ENCODE measurements at places on chromosomes 5 and 9. TPM values are rescaled to one million over a fixed set of nuclear protein-coding genes. Genes with fewer than 3 reads are reported as not detected.

DNA sequence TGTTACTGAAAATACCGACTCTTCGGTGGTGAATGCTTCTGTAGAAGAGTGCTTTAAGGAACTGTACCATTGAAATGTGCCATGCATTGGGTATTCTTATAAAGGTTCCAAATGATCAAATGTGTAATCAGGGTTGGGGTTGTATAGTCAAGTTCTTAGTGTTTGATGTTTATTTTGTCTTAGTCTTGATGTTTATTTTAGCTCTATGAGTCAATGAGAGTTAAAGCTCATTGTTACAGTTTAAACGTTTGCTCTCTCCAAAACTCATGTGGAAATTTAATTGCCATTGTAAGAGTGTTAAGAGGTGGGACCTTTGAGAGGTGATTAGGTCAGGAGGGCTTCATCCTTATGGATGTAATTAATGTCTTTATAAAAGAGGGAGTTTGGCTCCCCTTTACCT is 153.0 kb downstream of the FER start:
- no peaks in the 10 kb centered on the region for H3K4me1 ChIP-seq
- H3K36me3 ChIP-seq, result no peaks in the 10 kb centered on the region
- no peak for DNase-seq
- no peaks in the 10 kb centered on the region for H3K27me3 ChIP-seq
- H3K4me3 ChIP-seq, result no peak overlapping the region

DNA sequence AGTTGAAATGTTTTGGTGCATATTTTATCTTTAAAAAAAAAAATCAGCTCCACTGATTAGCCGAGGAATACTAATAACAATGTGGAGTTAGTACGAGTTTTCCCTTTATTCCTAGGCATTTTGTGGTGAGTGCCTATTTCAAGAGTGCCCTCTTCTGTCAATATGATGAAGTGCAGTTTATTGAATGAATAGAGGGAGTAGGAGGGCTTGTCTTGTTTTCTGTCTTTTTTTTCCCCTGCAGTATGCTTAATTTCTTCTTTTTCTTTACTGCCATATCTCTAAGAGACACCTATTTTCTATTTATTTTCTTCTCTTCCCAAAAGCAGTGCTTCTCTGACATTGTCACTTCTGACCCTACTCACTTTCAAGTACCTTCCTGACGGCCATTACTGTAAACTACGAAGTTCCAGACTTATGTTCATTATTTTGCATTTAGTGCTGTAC is 169.6 kb upstream of the PITX1 start:
- no peaks in the 10 kb centered on the region for H3K4me1 ChIP-seq
- H3K36me3 ChIP-seq, result no peaks in the 10 kb centered on the region
- no peak overlapping the region for H3K4me3 ChIP-seq
- no peak overlapping the region for H3K27ac ChIP-seq
- no peak for DNase-seq

GRCh38 chr5:68730220-68730978 is 363.4 kb upstream of the SLC30A5 start:
- no peak for DNase-seq
- H3K36me3 ChIP-seq, result no peaks in the 10 kb centered on the region
- no peaks in the 10 kb centered on the region for H3K4me1 ChIP-seq
- H3K27ac ChIP-seq, result peak overlapping the region; percentile 40

- no peaks in the 10 kb centered on the region for H3K4me1 ChIP-seq
- H3K36me3 ChIP-seq, result no peaks in the 10 kb centered on the region
- no peak overlapping the region for H3K27ac ChIP-seq
- no peak overlapping the region for H3K4me3 ChIP-seq
- no peak for DNase-seq
- H3K27me3 ChIP-seq, result no peaks in the 10 kb centered on the region
Observed at GRCh38 chr9:87731321-87731720, 5.4 kb downstream of the CTSL start.

- H3K27me3 ChIP-seq, result no peaks in the 10 kb centered on the region
- H3K4me3 ChIP-seq, result no peak overlapping the region
- peak overlapping the region; percentile 76 for H3K27ac ChIP-seq
- no peaks in the 10 kb centered on the region for H3K4me1 ChIP-seq
Observed at GRCh38 chr5:88825584-88826315, 57.2 kb downstream of the MEF2C start.

- H3K4me3 ChIP-seq, result no peak overlapping the region
- DNase-seq, result no peak
- H3K27ac ChIP-seq, result no peak overlapping the region
- H3K27me3 ChIP-seq, result no peaks in the 10 kb centered on the region
- H3K4me1 ChIP-seq, result no peaks in the 10 kb centered on the region
Observed at GRCh38 chr9:123253204-123253603, 15.2 kb downstream of the STRBP start.

GRCh38 chr5:65243161-65243560 is 238.6 kb downstream of the ADAMTS6 start:
- H3K36me3 ChIP-seq, result no peaks in the 10 kb centered on the region
- H3K27ac ChIP-seq, result no peak overlapping the region
- H3K27me3 ChIP-seq, result no peaks in the 10 kb centered on the region
- H3K4me3 ChIP-seq, result no peak overlapping the region
- DNase-seq, result no peak

DNA sequence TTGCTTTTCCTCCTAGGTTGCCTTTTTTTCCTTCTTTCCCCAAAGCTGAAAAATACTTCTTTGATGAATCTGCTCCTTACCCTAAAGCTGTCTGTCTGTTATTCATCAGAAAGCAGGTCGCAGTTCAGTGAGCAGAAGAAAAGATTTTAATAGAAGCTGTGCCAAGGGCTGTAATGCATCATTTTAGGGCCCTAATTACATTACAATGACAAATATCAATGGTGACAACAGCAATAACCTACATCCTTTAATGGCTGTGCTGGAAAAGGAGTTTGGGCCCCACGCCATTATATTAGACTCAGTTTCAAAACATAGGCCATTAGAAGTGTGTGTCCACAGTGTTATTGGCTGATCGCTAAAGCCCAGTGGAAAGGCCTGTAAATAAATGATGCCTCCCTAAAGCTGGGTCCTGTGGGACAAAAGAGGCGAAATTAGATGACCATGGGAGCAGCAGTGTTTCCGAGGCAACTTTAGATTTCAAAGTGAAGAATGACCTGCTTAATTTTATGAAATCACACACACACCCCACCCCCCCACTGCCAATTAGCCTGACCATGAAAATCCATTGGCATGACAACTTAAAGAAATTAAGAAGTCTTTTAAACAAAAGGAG is 38.4 kb downstream of the TLE4 start:
- no peaks in the 10 kb centered on the region for H3K27me3 ChIP-seq
- no peak for DNase-seq
- no peaks in the 10 kb centered on the region for H3K4me1 ChIP-seq
- no peak overlapping the region for H3K4me3 ChIP-seq

GRCh38 chr9:70367305-70367930 is 47.0 kb downstream of the KLF9 start:
- no peaks in the 10 kb centered on the region for H3K27me3 ChIP-seq
- DNase-seq, result no peak
- H3K4me3 ChIP-seq, result no peak overlapping the region
- no peaks in the 10 kb centered on the region for H3K4me1 ChIP-seq
- H3K27ac ChIP-seq, result no peak overlapping the region

- DNase-seq, result no peak
- no peaks in the 10 kb centered on the region for H3K27me3 ChIP-seq
- no peaks in the 10 kb centered on the region for H3K4me1 ChIP-seq
Observed at GRCh38 chr5:101047181-101047580, 144.1 kb upstream of the ST8SIA4 start.

DNA sequence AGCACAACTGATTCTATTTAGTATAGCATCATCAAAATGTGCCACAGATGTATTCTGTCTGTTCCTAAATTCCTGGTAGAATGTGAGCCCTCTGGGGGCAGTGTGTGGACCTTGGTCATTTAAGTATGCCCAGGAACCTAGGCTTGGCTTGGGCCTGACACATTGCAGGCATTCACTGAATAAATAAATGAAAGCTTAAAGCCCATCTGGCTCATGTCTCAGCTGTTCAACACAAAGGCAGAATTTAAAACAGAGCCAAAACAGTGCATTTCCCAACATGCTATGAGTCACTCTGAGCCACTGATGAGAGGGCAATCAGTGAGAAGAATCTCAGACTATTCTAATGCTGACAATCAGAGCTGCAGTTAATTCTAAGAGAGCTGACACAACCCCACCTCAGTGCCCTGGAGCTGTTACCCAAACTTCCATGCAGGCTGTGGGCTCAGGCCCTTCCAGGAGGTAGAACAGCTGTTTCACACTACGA is 8.1 kb downstream of the FAM193B start:
- peaks cover 7% of the 10 kb centered on the region for H3K4me1 ChIP-seq
- DNase-seq, result no peak
- H3K27me3 ChIP-seq, result no peaks in the 10 kb centered on the region
- no peaks in the 10 kb centered on the region for H3K36me3 ChIP-seq
- no peak overlapping the region for H3K4me3 ChIP-seq

GRCh38 chr5:36492984-36493654 is 113.3 kb upstream of the SLC1A3 start:
- no peak overlapping the region for H3K4me3 ChIP-seq
- no peaks in the 10 kb centered on the region for H3K27me3 ChIP-seq
- no peaks in the 10 kb centered on the region for H3K4me1 ChIP-seq
- H3K36me3 ChIP-seq, result no peaks in the 10 kb centered on the region
- DNase-seq, result no peak

- no peaks in the 10 kb centered on the region for H3K36me3 ChIP-seq
- H3K27me3 ChIP-seq, result no peaks in the 10 kb centered on the region
- H3K27ac ChIP-seq, result peak overlapping the region; percentile 25
- peak; percentile 43 for DNase-seq
- no peak overlapping the region for H3K4me3 ChIP-seq
Observed at GRCh38 chr9:18985464-18985951, 47.5 kb downstream of the SAXO1 start.

GRCh38 chr5:10681731-10682679 is 79.0 kb downstream of the DAP start:
- H3K36me3 ChIP-seq, result no peaks in the 10 kb centered on the region
- H3K27me3 ChIP-seq, result no peaks in the 10 kb centered on the region
- DNase-seq, result no peak
- no peaks in the 10 kb centered on the region for H3K4me1 ChIP-seq
- no peak overlapping the region for H3K4me3 ChIP-seq
- no peak overlapping the region for H3K27ac ChIP-seq

DNA sequence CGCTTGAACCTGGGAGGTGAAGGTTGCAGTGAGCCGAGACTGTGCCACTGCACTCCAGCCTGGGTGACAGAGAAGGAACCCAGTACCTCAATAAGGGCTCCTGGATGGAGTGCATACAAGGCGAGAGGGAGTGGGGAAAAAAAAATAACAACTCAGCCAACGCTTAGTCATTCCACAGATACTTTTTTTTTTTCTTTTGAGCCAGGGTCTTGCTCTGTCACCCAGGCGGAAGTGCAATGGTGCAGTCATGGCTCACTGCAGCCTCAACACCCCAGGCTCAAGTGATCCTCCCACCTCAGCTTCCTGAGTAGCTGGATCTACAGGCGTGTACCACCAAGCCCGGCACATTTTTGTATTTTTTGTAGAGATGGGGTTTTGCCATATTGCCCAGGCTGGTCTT is 59.5 kb upstream of the GGTA1 start:
- H3K36me3 ChIP-seq, result no peaks in the 10 kb centered on the region
- no peak overlapping the region for H3K27ac ChIP-seq
- no peak overlapping the region for H3K4me3 ChIP-seq
- H3K4me1 ChIP-seq, result peaks cover 8% of the 10 kb centered on the region

DNA sequence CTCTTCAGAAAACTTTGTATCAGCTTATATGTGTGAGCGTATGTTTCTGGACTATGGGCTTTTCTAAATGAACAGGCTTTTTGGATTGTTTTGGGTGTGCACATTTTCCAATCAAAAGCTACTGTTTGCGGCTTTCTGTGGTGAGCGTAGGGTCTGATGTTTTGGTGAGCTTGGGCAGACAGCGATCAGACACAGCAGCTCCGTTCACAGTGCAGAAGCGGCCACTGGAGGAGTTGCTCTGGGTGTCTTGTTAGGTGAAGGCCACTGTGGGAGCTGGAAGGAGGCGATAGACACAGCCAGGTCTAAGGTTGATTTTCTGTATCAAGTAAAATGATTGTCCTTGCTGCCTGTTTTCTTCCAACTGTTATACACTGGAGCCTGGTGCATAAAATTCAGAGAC is 11.1 kb downstream of the PRRC2B start:
- H3K4me1 ChIP-seq, result peaks cover 66% of the 10 kb centered on the region
- peak overlapping the region; percentile 74 for H3K27ac ChIP-seq
- H3K4me3 ChIP-seq, result no peak overlapping the region
- H3K27me3 ChIP-seq, result no peaks in the 10 kb centered on the region
- H3K36me3 ChIP-seq, result no peaks in the 10 kb centered on the region

DNA sequence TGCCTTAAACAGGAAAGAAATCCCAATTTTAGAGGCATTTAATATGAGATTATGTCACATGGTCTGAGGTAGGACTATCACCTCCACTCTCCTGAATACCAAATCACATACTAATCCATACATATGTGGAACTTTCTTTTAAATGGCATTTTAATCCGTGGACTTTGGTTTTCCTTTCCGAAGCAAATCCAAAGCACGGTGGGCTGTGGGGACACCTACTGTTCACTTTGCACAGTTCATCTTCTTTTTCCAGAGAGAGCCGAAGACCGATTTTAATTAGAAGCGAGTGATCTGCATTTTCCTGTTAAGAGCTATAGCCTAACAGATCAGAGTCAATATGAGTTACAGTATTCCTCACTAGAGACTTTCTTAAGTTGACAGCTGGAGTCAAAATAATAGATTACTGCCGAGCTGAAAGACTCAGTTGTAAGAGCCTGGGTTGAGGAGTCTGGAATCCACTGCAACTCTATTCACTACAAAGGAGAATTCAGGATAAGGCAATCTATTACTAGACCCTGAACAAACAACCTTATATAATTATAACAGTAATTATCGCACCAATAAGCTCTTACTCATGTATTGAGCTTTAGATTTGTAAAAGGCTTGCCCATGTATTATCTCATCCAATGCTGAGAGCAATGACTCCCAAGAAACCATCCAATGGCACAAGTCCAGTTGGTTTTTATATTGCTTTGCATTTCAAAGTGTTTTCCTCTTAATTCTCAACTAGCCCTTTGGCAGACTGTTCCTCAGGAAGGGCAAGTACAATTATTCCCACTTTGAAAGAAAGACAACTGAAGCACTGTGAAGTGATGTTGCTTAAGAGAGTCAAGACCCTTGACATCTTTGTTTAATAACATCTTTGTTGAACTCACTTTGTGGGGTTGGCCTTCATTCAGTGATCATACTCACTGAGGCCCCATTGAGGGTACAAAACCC is 144.7 kb downstream of the TRPM6 start:
- H3K27ac ChIP-seq, result no peak overlapping the region
- no peaks in the 10 kb centered on the region for H3K27me3 ChIP-seq
- no peaks in the 10 kb centered on the region for H3K4me1 ChIP-seq
- no peaks in the 10 kb centered on the region for H3K36me3 ChIP-seq
- DNase-seq, result no peak

PCDHGA10 gene
- 10.7 TPM for total RNA-seq

LVRN gene
- total RNA-seq, result 72.3 TPM

TAF11L10 gene
- not detected for total RNA-seq

TMEM215 gene
- not detected for total RNA-seq

INSYN2B gene
- 1.3 TPM for total RNA-seq

PTGDS gene
- 72.6 TPM for total RNA-seq

TAF1L gene
- total RNA-seq, result not detected

FOXD4L5 gene
- not detected for total RNA-seq

F2RL1 gene
- total RNA-seq, result 13.8 TPM

Measured in breast epithelium (tissue), 4 donors.